GM12865 (cell line): ENCODE measurements at places on chromosomes 6 and 20.

- no peak for DNase-seq
These were observed 39.8 kb upstream of the NAA20 start for GRCh38 chr20:19977373-19977770.

DNA sequence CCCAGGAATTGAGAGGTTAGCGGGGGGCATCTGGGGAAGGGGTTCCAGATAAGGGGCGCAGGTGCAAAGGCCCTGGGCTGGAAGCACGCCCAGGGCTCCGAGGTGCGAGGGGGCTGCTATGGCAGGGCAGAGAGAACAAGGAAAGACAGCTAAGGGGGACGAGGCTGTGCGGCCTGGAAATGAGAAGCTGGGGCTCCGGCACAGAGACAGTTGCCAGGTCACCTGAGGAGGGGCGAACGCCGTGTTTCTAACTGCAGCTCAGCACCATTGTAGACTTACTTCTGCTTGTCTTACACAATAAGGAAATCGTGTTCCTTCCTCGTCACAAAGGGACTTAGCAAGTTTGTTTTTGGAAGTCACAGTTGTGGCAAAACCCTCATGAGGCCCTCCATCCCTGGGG is 68.9 kb upstream of the TBXT start:
- DNase-seq, result no peak

DNA sequence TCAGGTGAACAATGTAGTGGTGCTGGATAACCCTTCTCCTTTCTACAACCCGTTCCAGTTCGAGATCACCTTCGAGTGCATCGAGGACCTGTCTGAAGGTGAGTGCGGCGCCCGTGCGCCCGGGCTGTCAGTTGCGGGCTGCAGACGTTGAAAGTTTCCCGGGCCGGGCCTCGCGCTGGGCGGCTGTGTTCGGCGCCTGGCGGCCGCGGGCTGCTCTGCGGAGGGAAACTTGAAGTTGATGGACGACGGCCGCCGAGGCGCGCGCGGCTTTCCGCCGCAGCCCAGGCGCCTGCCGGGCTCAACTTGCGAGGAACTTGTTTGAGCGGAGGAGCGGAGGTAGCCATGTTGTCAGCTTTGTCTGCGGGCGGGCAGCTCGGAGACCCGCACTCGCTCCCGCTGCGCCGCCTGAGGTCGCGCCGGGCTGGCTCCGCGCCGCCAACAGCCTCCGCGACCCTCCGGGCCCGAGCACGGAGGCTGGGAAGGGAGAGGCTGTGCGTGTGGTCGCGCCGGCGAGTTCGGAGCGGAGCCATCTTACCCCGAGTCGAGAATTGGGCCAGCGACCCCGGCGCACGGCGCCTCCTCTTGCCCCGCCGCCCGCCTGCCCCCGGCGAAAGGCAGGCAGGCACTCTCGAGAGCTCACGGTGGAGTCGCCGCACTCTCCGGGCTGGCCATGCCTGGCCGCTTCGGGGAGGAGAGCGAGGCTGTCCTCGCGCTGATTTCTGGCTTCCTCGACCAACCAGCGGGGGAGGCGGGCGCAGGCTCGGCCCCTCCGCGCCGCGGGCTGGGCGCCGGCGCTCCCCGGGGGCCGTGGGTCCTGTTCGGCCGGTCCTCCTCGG is 691 bp downstream of the ASF1A start:
- peak; percentile 80 for DNase-seq

GRCh38 chr6:1820165-1820564 is 210.4 kb downstream of the FOXC1 start:
- DNase-seq, result no peak

GRCh38 chr6:139008117-139008516 is 20.1 kb upstream of the REPS1 start:
- no peak for DNase-seq

DNA sequence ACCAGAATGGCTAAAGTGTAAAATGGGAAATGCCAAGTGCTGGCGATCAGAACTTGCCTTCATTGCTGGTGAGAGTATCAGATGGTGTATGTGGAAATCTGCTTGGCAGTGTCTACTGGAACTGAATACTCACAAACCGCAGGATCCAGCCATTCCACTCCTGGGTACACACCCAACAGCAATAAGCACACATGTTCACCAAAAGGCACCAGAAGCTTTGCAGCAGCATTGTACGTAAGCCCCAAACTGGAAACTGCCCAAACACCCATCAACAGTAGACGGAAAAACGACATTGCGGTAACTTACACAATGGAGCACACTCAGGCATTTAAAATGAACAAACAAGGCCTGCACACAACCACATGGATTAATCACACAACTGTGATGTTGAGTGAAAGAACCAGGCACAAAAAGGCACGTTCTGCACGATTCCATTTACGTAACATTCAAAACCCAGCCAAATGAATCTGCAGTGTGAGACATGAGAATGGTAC is 37.3 kb upstream of the BPIFA2 start:
- DNase-seq, result no peak

DNA sequence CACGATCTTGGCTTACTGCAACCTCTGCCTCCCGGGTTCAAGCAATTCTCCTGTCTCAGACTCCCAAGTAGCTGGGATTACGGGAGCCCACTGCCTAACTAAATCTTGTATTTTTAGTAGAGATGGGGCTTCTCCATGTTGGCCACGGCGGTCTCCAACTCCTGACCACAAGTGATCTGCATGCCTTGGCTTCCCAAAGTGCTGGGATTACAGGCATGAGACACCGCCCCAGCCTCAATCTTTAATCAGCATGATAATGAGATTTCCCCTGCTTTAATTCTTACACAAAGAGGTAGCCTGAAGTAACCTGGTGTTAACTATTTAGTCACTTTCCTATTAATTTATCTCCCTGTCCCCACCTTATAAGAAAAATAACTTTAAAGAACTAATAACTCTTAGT is 31.3 kb upstream of the TRDN start:
- no peak for DNase-seq

DNA sequence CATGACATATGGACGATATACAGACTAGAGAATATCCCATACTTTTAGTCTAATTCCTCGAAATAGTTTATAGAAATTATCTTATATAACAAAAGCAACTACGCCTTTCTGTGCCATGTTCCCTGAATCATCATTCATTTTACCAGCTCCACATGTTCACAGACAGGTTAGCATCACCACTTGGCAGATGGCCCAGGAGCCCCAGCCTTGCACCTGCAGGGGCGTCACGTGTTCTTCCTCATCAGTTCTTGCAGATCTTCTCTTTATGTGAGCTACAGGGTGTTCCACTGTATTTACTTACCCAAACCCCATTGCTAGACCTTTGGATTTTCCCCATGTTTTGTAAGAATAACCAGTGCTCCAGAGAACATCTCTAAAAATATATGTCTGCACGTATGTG is 12.6 kb upstream of the BNIP5 start:
- no peak for DNase-seq

DNA sequence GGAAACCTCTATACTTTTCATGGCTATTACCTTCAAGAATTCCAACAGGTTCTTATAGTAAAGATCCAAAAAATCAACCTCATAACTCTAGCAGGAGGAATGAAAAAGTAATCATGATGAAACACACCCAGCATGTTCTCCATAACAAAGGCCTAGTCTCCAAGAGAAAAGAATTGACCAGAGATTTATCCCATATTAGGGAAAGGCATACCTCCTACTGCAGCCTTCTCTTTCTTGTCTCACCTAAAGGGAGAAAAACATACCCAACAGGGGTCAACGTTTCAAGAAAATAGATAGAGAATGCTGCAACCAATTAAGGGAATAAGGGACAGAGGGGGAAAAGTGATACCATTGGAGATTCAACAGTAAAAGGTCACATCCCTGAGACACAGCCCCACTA is 262.5 kb downstream of the FRK start:
- DNase-seq, result no peak

- peak; percentile 14 for DNase-seq
These were observed 21.0 kb downstream of the SULF2 start for GRCh38 chr20:47764154-47764733.

DNA sequence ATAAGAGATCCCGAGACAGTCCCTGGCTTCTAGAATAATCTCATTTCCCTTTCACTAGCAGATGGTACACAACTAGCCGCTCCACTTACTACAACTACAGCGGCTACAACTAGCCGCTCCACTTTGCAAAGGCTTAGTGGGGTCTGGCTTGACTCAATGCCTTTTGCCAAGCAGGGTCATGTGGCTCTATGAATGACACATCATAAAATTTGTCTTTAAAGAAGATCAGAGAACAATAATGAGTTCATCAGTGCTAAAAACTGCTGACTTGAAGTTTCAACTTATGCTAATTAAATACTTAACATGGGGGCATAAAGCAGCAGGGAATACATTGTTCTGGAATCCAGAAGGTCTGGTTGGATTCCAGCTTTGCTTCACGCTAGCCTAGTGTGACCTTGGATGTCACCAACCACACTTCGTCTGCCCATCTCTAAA is 2.0 kb upstream of the MICAL1 start:
- no peak for DNase-seq

GRCh38 chr6:150177259-150177951 is 34.6 kb downstream of the PPP1R14C start:
- no peak for DNase-seq

GRCh38 chr6:14442242-14442641 is 324.7 kb downstream of the CD83 start:
- no peak for DNase-seq

DNA sequence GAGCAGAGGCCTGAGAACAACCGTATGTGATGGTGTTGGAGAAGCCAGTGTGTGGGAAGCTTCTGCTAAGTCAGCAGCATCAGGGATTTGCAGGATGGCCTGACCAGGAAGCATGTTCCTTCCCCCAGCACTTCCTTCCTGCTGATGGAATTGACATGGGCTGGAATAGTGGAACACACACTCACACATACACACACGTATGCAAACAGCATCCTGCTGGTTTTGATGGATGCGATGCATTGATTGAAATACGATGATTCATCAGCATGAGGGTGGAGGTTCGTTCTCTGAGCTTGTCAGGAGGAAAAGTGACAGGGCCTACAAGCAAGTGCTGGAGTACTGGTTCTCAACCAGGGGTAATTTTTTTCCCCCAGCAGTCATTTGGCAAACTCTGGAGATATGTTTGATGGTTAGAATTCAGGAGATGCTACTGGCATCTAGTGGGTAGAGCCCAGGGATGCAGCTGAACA is 229.1 kb downstream of the NFATC2 start:
- DNase-seq, result no peak

GRCh38 chr6:39610221-39610620 is 115.0 kb downstream of the KIF6 start:
- DNase-seq, result no peak

- DNase-seq, result no peak
These were observed 6.6 kb downstream of the REPS1 start for GRCh38 chr6:138981416-138981815.

GRCh38 chr20:10259166-10259565 is 40.5 kb downstream of the SNAP25 start:
- no peak for DNase-seq

DNA sequence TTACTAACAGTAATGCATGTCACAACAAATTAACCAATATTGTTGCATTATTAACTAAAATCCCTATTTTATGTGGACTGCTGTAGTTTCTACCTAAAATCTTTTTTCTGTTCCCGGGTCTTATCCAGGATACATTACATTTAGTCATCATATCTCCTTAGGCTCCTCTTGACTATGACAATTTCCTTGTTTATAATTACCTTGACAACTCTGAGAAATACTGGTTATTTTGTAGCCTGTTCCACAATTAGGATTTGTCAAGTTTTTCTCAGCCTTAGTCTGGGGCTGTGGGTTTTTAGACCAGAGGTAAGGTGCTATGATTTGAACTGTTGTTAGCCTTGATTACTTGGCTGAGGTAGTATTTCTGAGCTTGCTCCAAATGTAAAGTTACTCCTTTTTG is 3.7 kb downstream of the FBXO5 start:
- no peak for DNase-seq

GRCh38 chr20:5908981-5909380 is 41.4 kb downstream of the TRMT6 start:
- no peak for DNase-seq

- DNase-seq, result no peak
These were observed 18.4 kb upstream of the ID4 start for GRCh38 chr6:19818805-19819204.

DNA sequence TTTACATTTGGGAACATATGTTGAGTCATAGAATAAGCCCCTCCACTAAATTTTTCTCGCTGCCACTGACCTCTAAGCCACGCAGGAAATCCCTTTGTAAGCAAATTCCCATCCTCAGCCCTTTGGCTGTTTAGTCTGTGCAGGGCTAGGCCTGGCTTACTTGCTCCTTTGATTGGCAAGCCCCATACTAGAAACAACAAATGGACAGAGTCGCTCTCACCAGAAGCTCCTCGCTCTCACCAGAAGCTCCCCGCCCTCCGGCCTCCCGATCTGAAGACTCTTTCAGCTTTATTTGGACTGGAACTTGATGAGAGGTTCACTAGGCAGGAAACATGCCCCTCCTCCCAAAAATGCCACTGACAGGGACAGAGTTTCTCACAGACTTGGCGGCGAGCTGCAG is 149.2 kb upstream of the EXOC2 start:
- no peak for DNase-seq

GRCh38 chr6:70421509-70421908 is 8.2 kb downstream of the FAM135A start:
- peak; percentile 10 for DNase-seq

DNA sequence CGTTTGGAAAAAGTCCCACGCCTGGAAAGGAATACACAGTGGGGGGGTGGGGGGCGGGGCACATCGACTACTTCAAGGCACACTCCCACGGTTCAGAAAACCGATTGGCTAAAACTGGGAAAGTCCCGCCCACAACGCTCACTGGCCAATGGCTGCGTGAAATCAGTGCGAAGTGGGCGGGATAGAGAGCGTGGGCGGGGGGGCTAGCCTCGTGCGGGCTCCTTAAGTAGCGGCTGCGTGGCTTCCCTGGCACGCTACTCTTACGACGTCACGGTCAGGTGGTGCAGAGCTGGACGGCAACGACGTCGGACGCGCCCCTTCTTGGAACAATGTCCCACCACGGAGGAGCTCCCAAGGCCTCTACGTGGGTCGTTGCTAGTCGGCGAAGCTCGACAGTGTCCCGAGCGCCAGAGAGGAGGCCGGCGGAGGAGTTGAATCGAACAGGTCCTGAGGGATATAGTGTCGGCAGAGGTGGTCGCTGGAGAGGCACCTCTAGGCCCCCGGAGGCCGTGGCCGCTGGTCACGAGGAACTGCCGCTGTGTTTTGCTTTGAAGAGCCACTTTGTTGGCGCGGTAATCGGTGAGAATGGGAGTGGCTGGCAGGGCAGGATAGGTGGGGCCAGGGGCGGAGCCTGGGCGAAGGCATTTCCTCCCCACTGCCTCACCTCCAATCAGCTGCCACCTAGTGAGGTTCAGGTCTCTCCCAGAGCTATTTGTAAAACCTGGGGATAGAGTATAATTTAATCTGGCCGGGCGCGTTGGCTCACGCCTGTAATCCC is at the start of gene DDX43:
DDX43 (plus strand) TSS at position 252 of the 778 bp plus-strand sequence; CDS start at position 330, 78 bp downstream.
- peak; percentile 94 for DNase-seq

DNA sequence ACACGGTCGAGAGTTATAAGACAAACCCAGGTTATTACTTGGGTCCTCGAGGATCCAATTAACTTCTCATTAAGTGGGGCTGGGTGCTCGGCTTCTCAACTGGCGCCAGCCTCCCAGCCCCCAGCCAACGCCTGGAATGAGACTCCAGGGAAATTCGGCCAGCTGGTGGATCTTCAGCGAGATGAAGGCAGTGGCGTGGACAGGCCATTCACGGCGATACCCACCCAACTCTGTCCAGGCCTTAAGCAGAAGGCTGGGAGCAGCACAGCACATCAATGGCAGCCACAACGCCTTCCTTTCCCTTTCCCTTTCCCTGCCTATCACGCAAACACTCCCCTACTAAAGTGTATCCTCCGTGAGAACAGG is 868 bp downstream of the METTL24 start:
- no peak for DNase-seq

GRCh38 chr20:34472246-34472925 is 43.8 kb upstream of the DYNLRB1 start:
- DNase-seq, result no peak

- DNase-seq, result peak; percentile 1
These were observed 33.7 kb downstream of the SPTLC3 start for GRCh38 chr20:13042458-13042794.
